Activated CD4-positive, alpha-beta memory T cell treated with anti-CD3 and anti-CD28 coated beads for 36 hours (primary cell): ENCODE measurements at places on chromosomes 4 and X.

GRCh38 chr4:123731035-123731434 lies 334.4 kb downstream of the SPRY1 start:
- no peak for DNase-seq

GRCh38 chr4:152176627-152177214 lies 359.2 kb downstream of the FBXW7 start:
- DNase-seq, result no peak

- DNase-seq, result no peak
Measured at GRCh38 chr4:98643755-98644154, 14.7 kb downstream of the TSPAN5 start.

DNA sequence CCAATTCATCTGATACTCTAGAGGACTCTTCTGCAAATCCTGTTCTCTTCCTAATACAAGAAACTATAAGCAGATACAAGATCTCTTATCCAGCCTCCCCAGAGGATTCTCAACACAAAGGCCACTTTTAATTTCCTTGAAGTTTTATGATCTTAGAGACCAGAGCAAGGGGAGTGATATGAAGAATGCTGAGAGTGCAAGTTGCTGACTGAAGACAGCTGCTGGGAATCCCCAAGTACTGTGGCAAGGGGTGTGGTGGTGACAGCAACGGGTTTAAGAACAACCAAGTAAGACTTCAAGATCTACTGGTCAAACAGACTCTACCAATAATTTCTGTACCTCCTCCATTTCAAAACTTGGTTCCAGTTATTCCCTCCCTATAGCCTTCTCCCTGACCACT lies 7.0 kb downstream of the AMMECR1 start:
- peak; percentile 64 for DNase-seq

DNA sequence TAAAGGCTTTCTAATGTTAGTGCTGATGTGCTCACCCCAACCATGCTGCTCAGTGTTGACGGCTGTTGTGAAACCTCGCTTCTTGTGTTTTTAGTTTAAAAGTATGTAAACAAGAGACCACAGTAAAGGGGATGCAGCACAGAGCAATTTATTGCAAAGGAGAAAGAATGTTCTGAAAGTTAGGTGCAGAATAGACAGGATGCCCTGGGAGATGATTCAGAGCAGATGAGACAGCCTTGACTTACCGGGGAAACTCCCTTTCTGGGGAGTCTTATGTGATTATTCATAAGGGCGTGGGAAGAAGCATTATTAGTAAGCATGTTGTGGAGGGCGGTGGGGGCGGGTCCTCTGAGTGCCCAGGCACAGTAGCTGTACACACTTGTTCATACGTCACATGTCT lies 47.7 kb downstream of the EVC start:
- DNase-seq, result peak; percentile 84
